ENCODE measurements at places on chromosomes 7 and 10.

GRCh38 chr10:60367024-60367423, 22.7 kb downstream of the ANK3 start:
- DNase-seq = no peak
- no peak overlapping the region for H3K27ac ChIP-seq

- DNase-seq = no peak
- H3K4me1 ChIP-seq = no peaks in the 10 kb centered on the region
- no peaks in the 10 kb centered on the region for H3K36me3 ChIP-seq
Observed at GRCh38 chr7:47313564-47313963, 268.3 kb downstream of the TNS3 start.

DNA sequence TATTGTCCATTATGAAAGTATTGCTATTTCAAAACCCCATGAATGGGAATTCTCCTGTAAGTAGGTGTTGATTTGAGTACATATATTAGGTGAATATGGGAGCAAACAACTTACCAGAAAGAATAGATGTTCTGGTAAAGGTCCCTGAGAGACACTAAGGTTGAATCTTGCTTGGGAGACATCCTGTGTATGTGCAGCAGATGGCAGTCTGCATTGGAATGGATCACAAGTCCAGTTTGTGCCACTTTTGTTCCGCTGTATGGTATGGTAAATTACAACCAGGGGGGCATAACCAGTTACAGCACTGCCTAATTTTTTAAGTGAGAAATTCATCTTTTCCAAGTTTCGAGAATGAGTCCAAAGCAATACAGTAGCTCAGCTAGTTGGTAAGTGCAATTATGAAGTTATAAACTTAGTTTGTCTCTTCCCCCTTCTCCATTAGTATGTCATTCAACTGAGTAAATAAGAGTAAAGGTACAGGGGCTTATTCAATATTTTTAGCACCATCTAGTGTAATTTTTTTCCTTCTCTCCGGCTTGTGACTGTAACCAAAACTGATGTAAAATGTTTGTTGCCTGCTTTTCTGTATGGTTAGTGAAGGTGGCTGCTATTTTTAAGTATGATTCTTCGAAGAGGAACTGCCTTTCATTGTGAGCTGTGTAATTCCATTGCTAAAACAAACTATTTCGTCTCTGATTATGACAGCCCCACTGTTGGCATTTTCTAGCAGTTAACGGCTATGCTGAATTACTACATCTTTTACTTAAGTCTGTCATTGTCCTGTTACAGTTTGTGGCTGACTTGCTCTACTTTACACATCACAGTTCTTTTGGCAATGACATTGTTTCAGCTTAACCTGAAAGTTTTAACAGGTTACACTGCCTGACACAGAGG, 2.8 kb downstream of the MCU start:
- H3K4me3 ChIP-seq = no peak overlapping the region
- H3K36me3 ChIP-seq = no peaks in the 10 kb centered on the region
- no peak for DNase-seq
- no peak overlapping the region for H3K27ac ChIP-seq
- H3K27me3 ChIP-seq = no peaks in the 10 kb centered on the region
- no peaks in the 10 kb centered on the region for H3K4me1 ChIP-seq

DNA sequence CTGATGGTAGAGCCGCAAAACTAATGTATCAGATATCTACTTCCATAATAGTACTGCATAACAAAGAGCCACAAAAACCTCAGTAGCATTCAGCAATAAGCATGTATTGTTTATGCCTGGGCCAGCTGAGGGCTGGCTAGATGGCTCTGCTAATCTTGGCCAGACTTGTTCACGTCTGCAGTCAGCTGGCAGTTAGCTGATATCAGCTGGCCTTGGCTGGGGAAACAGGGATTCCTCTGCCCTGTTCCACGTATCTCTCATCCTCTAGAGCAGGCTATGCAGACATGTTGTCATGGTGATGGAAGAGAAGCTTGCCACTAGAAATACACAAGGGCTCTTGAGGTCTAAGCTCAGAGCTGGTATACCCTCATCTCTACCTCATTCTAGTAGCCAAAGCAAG, 62.9 kb downstream of the GRM8 start:
- no peaks in the 10 kb centered on the region for H3K36me3 ChIP-seq
- no peak for DNase-seq
- no peak overlapping the region for H3K27ac ChIP-seq
